ENCODE measurements at places on chromosomes 1 and 21.

DNA sequence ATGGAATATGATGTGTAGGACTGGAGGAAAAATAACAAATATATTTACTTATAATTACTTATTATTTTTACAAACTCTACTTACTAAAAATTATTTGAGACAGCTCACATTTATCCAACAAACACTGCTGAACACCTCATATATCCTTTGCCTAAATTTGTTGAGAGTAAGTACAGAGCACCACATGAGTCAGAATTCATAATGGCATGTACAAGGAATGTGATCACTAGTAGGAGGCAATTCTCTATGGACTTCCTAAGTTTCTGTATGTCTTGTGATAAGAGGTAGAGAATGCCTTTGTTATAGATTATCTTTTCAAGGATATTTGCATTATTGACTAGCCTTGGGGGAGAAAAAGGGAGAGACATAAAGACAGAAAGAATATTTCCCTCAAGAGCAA, 8.2 kb upstream of the ST6GALNAC3 start:
- DNase-seq = no peak

GRCh38 chr1:9050803-9051202, 18.6 kb downstream of the SLC2A5 start:
- no peak for DNase-seq

GRCh38 chr1:241870336-241870735, 22.3 kb downstream of the EXO1 start:
- no peak for DNase-seq

- no peak for DNase-seq
Measured at GRCh38 chr1:223748773-223749733, 36.7 kb downstream of the CAPN2 start.

DNA sequence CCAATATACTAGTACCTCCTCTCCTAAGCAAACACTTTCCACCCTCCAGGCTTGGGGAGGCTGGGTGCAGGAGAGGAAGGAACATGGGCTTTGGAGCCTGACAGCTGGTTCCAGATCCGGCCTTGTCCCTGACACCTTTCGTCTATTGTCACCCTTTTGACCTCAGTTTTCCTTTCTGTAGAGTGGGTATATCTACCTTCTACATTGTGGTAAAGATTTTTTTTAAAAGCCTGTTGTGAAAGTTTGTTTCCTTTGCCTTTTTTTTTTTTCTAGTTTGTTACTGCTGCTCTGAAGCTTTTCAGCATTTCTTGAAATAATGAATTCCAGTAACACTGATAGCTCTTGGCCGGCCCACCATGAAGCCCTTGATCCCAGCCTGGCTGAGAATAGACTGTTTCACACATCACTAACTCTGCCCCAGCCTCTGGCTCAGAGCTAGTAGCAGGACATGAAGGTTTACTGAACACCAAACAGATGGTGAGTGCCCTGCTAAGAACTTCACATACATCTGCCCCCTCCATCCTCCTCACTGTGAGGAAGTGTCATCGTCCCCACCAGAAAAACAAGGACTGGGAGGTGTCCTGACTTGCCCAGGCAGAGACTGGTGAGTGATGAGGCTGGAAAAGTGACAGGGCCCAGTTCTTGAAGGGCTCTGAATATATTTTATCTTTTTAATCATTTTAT, 33.0 kb upstream of the ID3 start:
- no peak for DNase-seq

- DNase-seq = no peak
Measured at GRCh38 chr1:156689035-156689952, 12.1 kb upstream of the NES start.

- no peak for DNase-seq
Measured at GRCh38 chr1:23897083-23897482, 16.1 kb downstream of the CNR2 start.

GRCh38 chr1:178262120-178262500, 168.2 kb downstream of the RASAL2 start:
- no peak for DNase-seq

- DNase-seq = no peak
Measured at GRCh38 chr21:32392299-32392879, 423 bp downstream of the URB1 start.
